ENCODE measurements at places on chromosomes 11 and 22. TPM values are rescaled to one million over a fixed set of nuclear protein-coding genes. Genes with fewer than 3 reads are reported as not detected.

NECTIN1 gene
- polyA plus RNA-seq: 25.4 TPM

CD6 gene
- polyA plus RNA-seq: 0.70 TPM

KCNK4 gene
- polyA plus RNA-seq: not detected

OLFML1 gene
- 57.7 TPM for polyA plus RNA-seq

OR52E5 gene
- not detected for polyA plus RNA-seq

NAA40 gene
- polyA plus RNA-seq: 13.3 TPM

NELL1 gene
- 6.0 TPM for polyA plus RNA-seq

CLNS1A gene
- polyA plus RNA-seq: 153 TPM

LUZP2 gene
- 1.4 TPM for polyA plus RNA-seq

RAG1 gene
- 8.1 TPM for polyA plus RNA-seq

CABP2 gene
- polyA plus RNA-seq: not detected
